Liver (tissue), 10 donors: ENCODE measurements at places on chromosomes 1 and 21. TPM values are rescaled to one million over a fixed set of nuclear protein-coding genes. Genes with fewer than 3 reads are reported as not detected.

GRCh38 chr1:110498270-110498669 is 20.7 kb downstream of the KCNA10 start:
- DNase-seq: no peak

GRCh38 chr1:201096041-201096461 is 16.2 kb downstream of the CACNA1S start:
- no peak for DNase-seq

- no peak for DNase-seq
Observed at GRCh38 chr1:109498161-109498801, 4.4 kb downstream of the CYB561D1 start.

DNA sequence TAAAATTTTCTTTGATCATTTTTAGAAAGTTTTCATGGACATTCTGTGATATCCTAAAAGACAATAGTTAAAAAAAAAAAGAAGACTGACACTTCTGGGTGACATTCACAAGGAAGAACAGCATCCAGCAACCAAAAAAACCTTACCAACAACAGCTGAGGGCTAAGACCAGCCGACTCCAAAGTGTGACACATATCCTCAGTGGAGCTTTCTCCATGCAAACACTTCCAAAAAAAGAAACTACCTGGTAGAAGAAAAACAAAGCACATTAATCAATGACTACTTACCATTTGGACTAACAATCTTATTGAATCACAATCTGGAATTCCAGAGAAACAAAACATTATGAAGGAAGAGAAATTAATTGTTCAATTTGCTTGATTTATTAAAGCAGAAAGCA is 88.2 kb downstream of the IARS2 start:
- no peak for DNase-seq

DNA sequence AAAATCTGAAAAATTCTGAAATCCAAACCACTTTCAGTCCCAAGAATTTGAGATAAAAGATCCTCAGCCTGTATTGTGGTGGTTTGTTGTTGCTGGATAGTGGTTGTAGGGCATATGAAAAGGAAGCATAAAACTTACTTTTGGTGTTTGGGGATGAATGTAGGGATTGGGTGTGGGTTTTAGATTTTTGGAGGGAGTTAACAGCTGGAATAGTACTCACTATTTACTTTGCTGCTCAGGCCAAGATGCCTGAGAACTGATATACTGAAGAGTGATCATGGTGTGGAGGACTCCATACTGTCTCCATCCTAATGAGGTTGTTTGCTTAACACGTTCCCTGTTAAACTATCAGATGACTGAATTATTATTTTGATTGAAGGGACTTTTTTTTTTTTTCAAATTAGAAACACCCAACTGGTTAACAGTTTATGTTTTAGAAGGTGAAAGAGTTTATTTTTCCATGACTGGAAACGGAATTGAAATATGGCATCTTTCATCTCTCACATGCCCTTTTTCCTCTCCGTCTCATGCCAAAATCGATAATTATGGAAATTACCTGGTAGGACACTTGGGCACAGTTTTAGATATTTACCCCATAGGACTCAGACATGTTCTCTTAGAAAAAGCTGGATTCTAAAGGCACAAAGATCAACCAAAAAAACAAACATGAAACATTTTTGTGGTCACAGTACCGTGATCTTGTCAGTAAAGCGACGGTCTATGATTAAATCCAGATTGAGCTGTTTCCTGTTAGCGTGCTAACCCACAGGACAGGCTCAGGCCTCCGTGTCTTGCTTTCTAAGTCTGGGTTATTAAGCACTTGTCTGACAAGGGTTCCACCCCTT is 37.3 kb downstream of the RGL1 start:
- no peak for DNase-seq

DNA sequence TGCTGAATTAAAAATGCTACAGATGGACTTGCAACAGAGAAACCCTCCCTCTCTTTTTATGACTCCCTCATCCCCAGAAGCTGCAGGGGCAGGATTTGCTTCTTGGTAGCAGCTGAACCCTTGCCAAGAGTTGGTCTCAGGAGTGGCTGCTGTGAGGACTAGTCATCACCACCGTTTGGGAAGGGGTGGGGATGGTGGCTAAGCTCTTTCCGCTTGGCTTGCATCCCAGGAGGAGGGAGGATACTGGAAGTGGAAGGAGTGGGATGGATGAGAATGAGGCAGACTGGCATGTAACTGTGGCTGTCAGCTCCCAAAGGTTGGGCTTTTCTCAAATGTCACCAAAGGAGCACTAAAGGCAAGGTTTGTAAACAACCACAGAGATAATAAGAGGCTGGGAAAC is 50.8 kb upstream of the COL24A1 start:
- no peak for DNase-seq

SLAMF6 gene
- 0.76 TPM for polyA plus RNA-seq

DNA sequence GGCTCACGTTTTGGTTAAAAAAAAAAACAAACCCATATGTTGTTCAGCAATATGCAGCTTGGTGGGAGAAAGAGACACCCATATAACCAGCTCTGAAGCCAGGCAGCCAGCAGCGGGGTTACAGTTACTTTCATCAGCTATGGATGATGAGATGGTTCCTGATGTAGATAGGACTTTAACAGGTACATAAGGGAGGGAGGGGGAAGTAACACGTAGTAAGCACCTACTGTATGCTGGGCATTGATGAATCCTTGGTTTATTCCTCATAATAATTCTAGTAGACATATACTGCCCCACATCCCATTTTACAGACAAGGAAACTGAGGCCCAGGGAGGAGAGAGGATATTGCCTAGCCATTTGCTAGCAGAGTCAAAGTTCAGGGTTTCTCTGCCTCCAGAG is 2.0 kb downstream of the SLC1A7 start:
- DNase-seq: no peak

DNA sequence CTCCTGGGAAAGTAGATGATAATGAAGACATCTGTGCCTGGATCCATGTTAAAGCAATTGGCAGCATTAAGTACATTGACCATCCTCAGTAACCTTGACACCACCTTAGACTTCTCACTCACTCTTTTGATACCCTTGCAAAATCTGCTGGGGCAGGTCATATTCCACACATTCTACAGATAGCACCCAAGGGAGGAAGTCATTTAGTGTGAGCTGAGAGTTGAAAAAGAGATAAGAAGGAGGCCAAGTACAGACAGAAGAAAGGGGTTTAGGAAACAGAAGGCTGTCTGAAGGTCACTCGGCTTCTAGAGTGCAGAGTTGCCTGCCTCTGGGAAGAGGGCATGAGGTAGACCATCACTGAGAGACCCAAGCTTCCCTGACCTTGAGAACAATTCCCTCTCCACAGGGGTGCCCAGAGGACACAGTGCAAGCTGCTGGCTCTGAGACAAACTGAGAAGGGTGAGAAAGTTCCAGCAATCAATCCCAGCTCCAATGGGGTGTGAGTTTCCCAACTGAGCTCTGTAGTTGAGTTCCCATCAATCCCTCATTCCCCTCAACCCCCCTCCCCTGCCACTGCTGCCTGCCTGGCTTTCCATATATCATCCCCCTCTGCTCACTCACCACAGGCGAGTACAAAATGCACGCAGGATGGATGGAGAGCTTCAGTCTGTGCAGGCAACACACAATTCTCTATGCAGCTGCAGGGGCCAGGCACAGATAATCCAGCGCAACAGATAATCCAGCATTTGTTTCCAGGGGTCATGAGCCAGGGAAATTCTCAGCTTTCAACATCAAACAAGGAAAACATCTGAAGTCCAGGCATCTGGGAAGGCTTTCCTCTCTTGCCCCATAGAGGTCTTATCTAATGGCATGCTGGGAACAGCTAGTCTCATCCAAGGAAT is 7.4 kb upstream of the MOB3C start:
- DNase-seq: no peak

GRCh38 chr1:182119631-182120030 is 58.1 kb upstream of the ZNF648 start:
- DNase-seq: no peak

GRCh38 chr1:64539289-64539688 is 69.4 kb downstream of the CACHD1 start:
- no peak for DNase-seq

- DNase-seq: no peak
Observed at GRCh38 chr21:43757601-43758000, 18.5 kb downstream of the CSTB start.
